ENCODE measurements at places on chromosomes 11 and 22.

- DNase-seq, result peak; percentile 24
These were observed 71.4 kb upstream of the B3GNT6 start for GRCh38 chr11:76962583-76963416.

GRCh38 chr11:130220311-130221035 is 60.9 kb downstream of the ST14 start:
- no peak for DNase-seq

DNA sequence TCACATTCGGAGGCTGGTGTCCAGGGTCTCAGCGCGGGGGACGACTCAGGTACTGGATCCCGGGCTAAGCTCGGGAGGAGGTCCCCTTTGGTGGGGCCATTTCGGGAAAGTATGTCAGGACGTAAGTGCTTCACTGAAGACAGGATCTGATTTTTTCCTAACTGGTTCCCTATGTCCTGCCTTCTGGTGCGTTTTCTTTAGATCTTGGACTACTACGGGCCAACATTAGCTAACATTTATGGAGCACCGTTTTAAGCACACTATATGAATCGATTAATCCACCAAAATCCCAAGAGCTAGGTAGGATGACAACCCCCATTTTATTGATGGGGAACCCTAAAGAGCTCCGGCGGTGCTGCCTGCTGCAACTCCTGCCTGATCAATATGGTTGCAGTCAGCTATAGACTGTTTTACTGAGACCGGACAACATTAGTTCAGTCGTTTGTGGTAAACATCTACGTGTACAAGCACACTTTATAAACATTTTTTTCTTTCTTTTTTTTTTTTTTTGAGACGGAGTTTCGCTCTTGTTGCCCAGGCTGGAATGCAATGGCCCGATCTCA is 17.0 kb upstream of the WDR74 start:
- no peak for DNase-seq

DNA sequence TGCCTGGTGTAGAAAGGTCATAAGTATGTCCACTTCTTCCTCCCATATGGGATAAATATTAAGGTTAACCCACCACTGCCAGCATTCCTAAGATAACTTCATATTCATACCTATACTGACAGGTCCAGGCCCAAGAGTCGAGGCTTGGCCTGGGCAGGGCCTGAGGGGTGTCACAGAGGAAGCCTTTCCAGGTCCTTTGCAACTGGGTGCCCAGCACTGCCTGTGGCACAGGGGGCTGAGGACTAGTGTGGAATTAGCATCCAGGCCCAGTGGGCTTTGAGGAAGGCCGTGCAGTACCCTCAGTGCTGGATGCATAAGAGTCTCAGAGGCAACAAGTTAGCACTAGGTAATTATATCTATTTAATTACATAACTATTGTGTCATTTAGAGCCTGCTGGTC is 65.4 kb downstream of the PKNOX2 start:
- DNase-seq, result no peak

DNA sequence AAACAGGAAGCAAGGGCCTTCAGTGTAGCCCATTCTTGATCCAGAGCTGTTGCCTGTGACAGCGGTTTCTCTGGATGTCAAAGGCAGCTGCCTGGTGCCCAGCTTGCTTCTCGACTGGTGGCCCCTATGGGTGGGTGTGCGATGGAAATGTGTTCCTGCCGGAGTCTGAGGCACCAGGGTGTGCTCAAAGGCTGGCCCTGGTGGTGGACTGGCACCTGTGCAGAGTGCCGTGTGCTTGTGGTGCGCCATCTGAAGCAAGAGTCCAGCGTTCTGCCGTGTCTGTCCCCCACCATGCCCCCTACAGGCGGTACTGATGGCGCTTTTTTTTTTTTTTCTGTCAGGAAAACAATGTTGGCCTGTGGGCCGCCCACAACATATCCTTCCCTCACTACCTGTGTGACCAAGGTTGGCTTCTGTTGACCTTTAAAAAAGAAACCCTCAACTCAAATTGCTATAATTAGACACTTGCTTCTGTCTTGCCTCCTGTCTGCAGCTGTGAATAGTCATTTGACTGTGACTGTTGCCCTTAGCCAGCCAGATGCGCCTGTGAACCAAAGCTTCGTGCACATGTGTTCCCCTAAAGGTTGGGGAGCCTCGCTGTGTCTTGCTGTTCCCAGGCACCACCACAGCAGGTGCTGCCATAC is 4.7 kb upstream of the RANBP1 start:
- DNase-seq, result peak; percentile 13

- DNase-seq, result no peak
These were observed 3.8 kb upstream of the PYGM start for GRCh38 chr11:64763526-64764039.

- no peak for DNase-seq
These were observed 100.8 kb upstream of the OR9G4 start for GRCh38 chr11:56849250-56849649.

- DNase-seq, result peak; percentile 75
These were observed at the start of gene MADD for GRCh38 chr11:47269829-47270305. Gene MADD (plus strand): TSS chr11:47270133.

GRCh38 chr22:49785841-49786471 is 41.7 kb downstream of the BRD1 start:
- DNase-seq, result no peak

GRCh38 chr11:26579683-26580082 is 7.6 kb upstream of the MUC15 start:
- DNase-seq, result no peak

DNA sequence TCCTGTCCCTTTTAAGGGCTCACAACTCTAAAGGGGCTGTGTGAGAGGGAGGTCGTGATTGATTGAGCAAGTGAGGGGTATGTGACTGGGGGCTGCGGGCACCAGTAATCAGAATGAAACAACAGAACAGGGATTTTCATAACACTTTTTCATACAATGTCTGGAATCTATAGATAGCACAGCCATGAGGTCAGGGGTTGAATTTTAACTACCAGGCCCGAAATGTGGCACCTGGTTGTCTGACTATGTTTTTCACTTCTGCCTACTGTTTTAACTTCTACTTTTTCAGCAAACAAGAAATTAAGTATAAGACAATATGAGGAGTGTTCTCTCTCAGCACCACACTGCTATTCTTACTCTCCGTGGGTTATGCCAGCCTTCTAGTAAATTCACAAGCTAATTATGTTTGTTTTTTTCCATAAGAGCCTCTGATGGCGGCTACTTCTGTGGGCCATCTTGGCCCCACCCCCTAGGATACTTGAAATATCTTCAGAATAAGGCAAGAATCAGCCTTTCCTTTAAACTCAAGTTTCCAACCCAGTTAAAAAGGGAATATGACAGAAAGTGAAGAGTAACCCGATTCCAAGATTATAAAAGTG is 552.8 kb upstream of the CHORDC1 start:
- no peak for DNase-seq

DNA sequence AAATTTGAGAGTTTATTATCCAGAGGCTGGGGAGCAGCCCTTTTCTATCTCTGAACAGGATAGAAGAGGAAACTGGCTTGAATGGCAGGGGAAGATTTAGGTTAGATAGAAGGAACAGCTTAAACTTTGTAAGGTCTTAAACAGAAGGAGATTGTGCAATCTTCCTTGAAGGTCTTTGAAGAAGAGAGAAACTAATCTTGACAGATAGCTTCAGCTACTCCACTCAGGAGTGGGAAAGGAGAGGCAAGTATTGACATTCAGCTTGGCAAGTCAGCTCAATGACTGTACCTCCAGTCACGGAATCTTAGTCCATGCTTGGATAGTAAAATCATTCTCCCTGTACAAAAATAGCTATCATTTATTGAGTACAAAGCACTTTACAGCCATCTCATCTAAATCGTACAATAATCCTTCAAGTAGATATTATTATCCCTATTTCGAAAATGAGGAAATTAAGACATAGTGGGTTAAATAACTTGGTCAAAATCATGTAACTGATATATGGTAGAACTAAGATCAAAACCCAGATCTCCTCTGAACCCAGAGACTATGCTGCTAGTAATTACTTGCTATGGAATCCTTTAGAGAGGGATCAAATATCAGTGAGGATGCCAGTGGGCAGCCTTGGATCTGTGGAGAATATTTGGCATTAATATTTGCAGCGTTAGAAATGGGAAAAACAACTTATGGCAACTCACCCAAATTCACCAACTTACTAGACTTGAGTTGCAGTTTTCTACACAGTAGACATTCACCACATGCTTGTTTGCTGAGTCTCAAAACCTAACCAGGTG is 14.6 kb downstream of the C11orf97 start:
- DNase-seq, result peak; percentile 30

- peak; percentile 95 for DNase-seq
These were observed 722.2 kb upstream of the TENM4 start for GRCh38 chr11:80163011-80163410.

GRCh38 chr22:35728639-35729308 is 11.1 kb downstream of the APOL5 start:
- no peak for DNase-seq

GRCh38 chr22:20786048-20786447 is 12.1 kb downstream of the SERPIND1 start:
- no peak for DNase-seq

DNA sequence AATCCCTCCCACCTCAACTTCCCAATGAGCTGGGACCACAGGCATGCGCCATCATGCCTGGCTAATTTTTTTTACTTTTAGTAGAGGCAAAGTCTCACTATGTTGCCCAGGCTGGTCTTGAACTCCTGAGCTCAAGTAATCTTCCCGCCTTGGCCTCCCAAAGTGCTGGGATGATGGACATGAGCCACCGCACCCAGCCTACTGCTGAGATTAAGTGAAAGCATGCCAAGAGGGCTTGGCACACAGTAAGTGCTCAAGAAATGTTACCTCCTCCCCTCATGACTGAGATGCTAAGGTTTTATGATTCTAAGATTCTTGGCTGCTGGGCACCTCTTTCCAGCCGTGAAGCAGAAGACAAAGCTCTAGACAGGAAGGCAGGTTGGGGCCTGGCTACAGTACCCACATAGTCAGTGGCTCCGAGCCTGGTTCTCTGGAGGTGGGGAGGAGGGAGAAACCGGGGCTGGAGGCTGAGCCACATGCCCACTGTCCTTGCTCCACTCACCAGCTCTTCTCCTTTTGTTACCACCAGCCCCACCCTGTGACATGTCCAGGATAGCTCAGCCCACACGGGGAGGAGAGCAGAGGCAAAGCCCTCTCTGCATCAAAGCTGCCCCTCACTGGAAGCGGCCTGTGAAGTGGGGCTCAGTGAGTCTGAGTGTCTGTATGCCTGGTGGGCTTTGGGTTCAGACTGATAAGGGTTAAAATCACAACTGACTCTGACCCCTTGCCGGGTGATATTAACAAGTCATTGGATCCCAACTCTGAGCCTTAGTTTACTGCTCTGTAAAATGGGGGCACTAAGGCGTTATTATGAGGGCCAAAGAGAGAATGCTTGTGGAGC is 12.9 kb downstream of the ARHGEF17 start:
- peak; percentile 68 for DNase-seq

DNA sequence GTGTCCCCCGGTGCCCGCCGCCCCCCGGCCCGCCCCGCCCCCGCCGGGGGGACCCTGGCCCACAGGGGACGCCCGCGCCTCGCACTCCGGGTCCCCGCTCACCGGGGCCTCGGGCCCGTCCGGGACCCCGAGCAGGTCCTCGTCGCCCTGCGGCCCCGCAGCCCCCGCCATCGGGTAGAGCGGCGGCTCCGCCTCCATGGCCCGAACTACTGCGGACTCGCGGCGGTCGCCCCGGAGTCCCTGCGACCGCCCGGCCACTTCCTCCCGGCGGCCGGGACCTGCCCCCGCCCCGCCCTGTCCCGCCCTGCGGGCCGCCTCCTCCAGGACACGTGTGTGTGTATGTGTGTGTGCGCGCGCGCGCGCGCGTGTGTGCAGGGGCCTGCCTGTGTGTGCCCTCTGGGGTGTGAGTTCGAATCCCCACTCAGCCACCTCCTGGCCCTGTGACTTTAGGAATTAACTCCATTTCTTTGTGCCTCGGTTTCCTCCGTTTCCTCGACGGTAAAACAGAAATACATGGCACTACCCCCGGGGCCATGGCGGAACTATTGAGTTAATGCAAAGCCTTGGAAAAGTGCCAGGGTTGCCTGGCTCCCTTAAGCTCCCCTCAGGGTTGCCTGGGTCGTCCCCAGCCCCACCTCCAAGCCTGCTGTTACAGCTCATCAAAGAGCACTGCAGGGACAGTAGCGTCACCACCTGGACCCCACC is at the start of gene UNC93B1:
Gene UNC93B1, minus strand, starts transcription at position 252 of the 705 bp plus-strand sequence. Its CDS starts 54 bp downstream, at position 198.
- DNase-seq, result peak; percentile 61

DNA sequence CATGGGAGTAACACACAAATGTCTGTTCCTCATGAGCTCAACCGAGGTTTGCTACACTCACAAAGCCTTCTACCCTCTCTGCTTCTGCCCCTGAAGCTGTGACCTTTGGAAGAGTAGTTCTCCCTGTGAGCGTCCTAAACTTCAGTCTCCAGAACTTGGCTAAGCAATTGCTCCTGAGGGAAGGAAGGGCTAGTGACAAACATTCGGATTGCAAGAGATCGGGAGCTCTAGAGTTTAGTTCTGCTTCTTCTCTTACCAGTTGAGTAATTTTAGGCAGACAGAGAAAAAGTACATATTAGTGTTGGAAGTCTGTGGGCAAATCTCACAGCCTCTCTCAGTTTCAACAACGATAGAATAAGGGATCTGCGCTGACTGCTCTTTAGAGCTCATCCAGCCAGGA is 27.3 kb upstream of the ELF5 start:
- DNase-seq, result no peak

DNA sequence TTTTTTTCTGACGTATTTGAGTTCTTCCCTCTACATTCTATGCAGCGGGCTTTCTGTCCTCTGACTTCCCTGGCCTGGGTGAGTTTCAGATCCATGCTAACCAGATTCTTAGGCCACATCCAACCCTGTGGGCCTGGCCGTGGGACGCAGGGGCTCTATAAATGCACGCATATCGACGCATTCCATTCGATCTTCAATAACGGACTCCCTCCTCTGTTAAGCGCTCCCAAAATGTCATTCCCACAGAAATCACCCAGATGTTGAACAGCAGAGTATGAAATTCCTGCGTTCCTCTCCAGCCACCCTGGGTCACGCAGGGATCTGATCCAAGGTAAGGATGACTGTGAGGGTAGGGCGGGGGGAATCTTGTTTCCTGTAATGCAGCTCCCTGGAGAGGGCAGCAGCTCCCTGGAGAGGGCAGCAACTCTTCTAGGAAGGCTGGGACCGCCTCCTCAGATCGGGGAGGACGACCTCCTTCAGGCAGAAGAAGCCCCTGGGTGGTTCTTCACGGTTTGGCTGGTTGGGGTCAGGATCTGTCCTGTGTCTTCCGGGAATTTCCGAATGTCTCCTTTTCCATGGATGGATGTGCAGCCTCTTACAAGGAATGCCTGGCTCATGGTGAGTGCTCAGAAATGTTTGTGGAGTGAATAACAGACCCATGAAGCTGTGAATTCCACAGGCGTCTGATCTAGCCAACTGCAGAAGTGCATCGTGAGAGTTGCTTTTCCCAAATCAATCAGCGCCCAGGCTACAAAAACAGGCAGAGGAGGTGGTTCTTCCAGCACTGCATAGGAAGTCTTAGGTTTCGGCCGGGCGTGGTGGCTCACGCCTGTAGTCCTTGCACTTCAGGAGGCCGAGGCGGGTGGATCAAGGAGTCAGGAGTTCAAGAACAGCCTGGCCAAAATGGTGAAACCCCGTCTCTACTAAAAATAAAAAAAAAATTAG is 12.2 kb downstream of the MRGPRD start:
- DNase-seq, result no peak

GRCh38 chr11:103091064-103091800 is 728 bp downstream of the DCUN1D5 start:
- DNase-seq, result peak; percentile 45

- DNase-seq, result no peak
These were observed 106.9 kb downstream of the CTNND1 start for GRCh38 chr11:57868491-57868890.

- DNase-seq, result no peak
These were observed 6.7 kb downstream of the PDGFB start for GRCh38 chr22:39238101-39238466.

GRCh38 chr11:12175694-12176241 is 65.4 kb downstream of the MICAL2 start:
- peak; percentile 95 for DNase-seq

- no peak for DNase-seq
These were observed 60.2 kb downstream of the FLRT1 start for GRCh38 chr11:64095949-64096348.

- no peak for DNase-seq
These were observed 971.4 kb downstream of the BRD1 start for GRCh38 chr22:48856308-48856615.

Measured in amniotic epithelial cell (primary cell).